ENCODE measurements at places on chromosomes 11 and 22.
A peak's percentile ranks its signal among the peaks of the same experiment; 100 is the strongest.

- no peak for DNase-seq
Measured at GRCh38 chr11:62917906-62918502, 3.2 kb downstream of the CHRM1 start.

DNA sequence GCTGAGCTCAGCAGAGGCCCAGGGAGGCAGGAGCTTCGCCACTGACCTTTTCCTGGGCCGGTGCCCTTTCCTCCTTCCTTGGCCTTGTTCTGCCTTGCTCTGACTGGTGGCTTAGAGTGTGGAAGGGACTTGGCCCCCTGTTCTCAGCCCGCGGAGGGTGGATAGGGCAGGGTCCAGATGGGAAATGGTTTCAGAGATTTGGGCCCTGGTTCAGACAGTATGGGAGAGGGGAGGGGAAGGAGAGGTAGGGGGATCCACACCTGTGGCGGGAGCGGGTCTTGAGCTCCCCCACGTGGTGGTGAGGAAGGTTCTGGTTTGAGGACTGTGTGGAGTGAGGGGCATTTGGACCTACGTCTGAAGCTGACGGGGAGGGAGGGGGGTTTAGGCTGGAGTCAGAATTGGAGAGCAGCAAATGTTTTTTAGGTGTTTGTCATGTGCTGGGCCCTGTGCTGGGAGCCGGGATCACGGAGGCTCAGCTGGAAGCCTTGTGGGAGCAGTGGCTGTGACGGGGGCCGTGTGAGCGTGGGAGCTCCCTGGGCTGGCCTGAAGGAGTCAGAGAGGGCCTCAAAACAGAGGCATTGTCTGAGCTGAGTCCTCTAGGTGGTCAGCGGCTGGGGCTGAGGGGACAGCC, 27.2 kb downstream of the SHANK3 start:
- DNase-seq: no peak

DNA sequence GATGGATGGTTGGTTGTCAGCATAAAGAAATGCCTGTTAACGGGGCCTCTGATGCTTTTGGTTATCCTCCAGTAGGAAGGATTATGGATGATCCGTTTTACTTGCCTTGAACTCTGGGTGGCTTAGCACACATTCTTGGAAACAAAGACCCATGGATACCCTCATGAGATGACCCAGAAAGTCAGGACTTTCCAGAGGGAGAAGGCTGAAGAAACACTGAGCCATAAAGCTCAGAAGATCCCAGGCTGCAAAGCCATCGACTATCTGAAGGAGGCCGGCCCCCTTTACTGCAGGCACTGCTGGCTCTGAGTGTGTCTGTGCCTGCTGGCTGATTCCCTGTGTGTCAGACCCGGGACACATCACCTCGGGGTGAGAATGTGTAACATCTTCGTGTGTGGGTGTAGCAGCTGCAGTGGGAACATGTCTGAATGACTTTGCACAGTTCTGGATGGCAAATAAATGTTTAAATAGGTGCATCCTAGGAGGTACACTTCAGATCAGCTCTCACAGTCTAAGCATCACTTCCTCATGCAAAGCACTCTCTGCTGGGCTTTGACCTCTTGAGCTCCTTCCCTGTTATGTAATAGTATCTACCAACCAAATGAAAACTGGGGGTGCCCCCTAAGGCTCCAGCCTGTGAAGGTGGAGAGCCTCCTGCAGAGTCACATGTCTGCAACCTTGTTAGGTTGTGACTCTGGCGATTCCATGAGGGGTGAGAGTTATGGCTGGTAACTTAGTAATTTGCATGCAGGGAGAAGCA, 1084.9 kb downstream of the TBC1D22A start:
- DNase-seq: no peak

DNA sequence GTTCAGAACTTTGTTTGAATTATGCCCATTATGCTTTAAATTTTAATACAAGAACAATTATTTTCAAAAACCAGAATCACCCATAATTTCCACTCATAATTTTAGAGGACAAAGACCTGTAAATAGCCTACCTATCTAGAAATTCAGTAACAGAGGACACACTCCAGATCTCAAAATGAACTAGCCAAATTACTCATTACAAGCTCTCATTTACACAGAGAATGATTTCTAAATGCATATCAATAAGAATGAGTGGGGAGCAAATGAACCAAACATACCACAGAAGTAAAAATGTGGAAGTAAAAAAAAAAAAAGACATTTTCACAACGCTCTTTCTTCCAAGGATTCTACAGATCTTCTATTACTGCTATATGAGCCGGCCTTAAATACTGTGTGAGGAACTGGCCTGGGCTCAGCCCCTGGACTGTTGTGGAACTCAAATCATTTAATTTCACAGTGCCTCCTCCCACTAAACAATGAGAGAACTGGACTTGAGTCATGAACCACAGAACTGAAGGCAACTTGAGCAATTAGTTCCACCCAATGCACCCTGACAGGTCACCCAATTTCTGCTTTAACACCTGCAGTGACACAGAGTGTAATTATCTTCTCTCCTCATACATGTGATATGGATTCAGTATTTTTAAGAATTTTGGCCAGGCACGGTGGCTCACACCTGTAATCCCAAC, 8.0 kb downstream of the MRTFA start:
- no peak for DNase-seq

- no peak for DNase-seq
Measured at GRCh38 chr22:50734986-50735738, 2.8 kb upstream of the ACR start.

DNA sequence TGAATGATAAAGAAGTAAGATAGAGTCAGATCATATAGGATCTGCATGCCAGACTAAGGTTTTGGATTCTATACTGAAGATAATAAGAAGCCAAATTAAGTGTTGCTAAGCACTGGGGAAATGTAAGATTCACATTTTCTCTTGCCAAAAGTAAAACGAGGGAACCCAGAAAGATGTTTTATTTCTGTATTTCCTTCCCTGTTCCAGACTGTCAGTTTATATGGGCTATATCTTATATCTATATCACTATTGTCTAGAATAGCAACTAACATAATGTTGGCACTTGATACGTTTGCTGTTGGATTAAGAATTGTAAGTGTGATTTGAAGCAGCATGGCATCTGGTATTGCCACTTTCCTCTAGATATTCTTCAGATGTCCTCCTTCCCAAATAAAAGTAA, 8.3 kb downstream of the OR52E6 start:
- no peak for DNase-seq

GRCh38 chr22:45340323-45340722, 30.6 kb downstream of the FAM118A start:
- DNase-seq: no peak

- no peak for DNase-seq
Measured at GRCh38 chr11:111913997-111914396, 1.5 kb downstream of the HSPB2 start.

- DNase-seq: no peak
Measured at GRCh38 chr11:46948378-46949131, 12.0 kb downstream of the CSTPP1 start.

DNA sequence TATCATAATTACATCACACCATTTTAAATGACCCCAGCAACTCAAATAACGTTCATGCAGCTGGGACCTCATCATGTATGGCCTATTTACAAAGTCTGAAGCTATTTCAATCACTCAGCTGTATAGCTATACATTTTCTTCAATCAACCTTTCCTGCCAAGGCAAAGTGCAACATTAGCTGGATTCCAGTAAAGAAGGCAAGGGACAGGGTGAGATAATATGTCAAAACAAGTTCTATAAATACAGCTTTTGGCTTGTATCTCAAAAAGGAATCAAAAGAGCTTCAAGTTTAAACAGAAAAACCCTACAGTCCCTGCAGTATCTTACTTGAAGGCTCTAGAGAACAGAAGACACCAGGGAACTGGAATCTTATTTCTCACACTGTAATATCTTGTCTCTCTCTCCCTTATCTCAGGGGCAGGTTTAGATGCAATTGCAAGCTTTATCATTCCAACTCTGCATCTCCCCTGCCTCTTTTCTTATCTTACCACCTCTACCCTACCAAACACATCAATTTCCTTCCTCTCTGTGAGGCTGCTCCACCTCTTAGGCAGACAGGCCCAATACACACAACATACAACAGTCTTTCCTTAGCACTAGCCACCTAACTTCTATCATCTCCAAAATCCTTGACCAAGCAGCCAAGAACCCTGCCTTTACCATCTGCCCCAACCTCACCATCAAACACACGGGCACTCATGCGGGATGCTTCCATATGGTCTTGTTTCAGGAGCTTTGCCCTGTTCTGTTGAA, 34.5 kb downstream of the CELF1 start:
- no peak for DNase-seq

DNA sequence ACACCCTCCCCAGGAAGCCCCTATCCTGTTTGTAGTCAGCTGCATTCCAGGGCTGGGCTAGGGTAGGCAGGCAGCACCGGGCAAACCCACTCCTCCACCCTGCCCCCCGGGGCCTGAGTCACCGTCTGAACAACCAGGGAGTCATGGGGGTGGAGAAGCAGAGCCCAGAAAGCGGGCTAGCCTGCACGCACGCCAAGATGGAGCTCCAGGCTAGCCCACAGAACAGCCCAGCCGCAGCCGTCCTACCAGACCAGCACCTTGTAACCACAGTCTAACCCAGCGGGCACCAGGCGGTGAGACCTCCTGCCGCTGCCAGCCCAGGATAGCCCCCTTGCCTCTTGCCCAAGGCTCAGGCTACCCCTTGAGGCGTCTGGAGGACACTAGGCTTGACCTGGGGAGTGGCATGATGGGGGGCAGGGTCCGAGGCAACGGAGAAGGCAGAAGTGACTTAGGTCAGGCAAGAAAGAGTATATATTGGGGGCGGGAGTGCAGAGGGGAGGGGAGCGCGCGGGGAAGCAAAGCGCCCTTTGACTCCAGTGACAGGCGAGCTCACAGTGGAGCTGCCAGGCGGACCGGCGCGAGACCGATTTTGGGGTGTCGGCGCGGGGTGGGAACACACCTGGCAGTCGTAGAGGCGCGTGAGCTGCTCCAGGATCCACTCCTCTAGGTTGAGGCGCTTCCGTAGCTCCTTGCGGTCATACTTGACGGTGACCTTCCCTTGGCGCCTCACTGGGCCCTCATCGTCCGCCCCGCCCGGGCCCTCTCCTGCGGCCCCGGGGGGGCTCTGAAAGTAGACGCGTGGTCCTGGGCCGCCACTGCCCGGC, 734 bp downstream of the PPP1R14B start:
- peak; percentile 72 for DNase-seq
